SK-N-SH (cell line): ENCODE measurements at places on chromosomes 4 and X. TPM values are rescaled to one million over a fixed set of nuclear protein-coding genes. Genes with fewer than 3 reads are reported as not detected.

Gene RBMXL3
- polyA plus RNA-seq: not detected in 2 replicates

DNA sequence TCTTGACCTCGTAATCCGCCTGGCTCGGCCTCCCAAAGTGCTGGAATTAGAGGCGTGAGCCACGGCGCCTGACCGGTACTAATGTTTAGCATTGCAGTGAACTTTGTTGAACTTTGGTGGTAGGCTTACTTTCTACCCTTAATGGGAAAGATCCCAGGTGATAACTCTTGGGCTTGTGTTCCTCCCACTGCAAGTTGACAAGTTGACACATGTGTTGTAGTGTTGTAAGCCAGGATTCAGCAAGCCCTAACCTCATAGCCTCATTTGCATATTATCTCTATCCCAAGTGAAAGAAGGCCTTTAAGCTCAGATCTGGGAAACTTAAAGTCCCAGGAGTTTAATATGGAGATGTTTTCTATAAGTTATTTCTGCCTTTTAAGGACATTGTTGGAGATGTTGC is 80.0 kb upstream of the CLCN4 start:
- H3K36me3 ChIP-seq: no peaks in the 10 kb centered on the region
- H3K27ac ChIP-seq: no peak overlapping the region

Gene BGN
- polyA plus RNA-seq: 15.2 and 28.9 TPM in 2 replicates

GRCh38 chr4:137703195-137703594 is 170.9 kb upstream of the PCDH18 start:
- no peak overlapping the region for H3K27ac ChIP-seq
- no peak for DNase-seq

DNA sequence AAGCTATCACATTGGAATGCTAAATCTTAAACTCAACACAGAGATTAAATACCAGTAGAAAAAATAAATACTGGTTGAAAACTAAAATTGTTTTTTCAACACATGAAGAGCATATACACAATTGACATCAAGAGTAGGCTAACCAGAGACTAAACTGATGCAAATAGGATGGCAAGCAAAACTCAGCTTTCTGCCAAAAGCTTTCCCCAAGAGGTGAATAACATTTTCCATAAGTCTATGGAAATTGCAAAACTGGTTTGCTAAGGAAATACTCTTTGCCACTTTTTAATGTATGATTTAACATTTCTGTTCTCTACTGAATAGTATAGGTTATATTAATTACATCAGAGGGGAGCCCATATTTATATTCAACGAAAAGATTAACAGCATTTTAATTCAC is 23.8 kb downstream of the IQCM start:
- H3K27ac ChIP-seq: no peak overlapping the region
- no peaks in the 10 kb centered on the region for H3K4me1 ChIP-seq
- H3K4me3 ChIP-seq: no peak overlapping the region

- H3K4me1 ChIP-seq: no peaks in the 10 kb centered on the region
- DNase-seq: no peak
- no peak overlapping the region for H3K27ac ChIP-seq
- H3K36me3 ChIP-seq: no peaks in the 10 kb centered on the region
- peaks cover 38% of the 10 kb centered on the region for H3K27me3 ChIP-seq
Measured at GRCh38 chr4:77601614-77602187, 3.9 kb upstream of the CXCL13 start.

Gene MAGEA4
- 0.10 and 0.19 TPM in 2 replicates for polyA plus RNA-seq

Gene CTAG2
- polyA plus RNA-seq: 3.7 and 6.8 TPM in 2 replicates

Gene ANK2
- polyA plus RNA-seq: 0.69 and 1.5 TPM in 2 replicates

Gene SPATA4
- 0.21 and 0.34 TPM in 2 replicates for polyA plus RNA-seq

GRCh38 chrX:40434443-40434842 is 146.3 kb upstream of the ATP6AP2 start:
- H3K27ac ChIP-seq: no peak overlapping the region
- H3K27me3 ChIP-seq: no peaks in the 10 kb centered on the region; the same call in 1 of the 2 replicates
- peaks cover 14% of the 10 kb centered on the region; the same call in 1 of the 2 replicates for H3K4me1 ChIP-seq
- no peak overlapping the region for H3K4me3 ChIP-seq

- H3K4me3 ChIP-seq: no peak overlapping the region
- no peak overlapping the region for H3K27ac ChIP-seq
- no peaks in the 10 kb centered on the region for H3K36me3 ChIP-seq
- no peaks in the 10 kb centered on the region for H3K4me1 ChIP-seq
- no peak for DNase-seq
Measured at GRCh38 chr4:138522366-138522765, 280.2 kb upstream of the SLC7A11 start.

- peaks cover 7% of the 10 kb centered on the region for H3K4me1 ChIP-seq
- DNase-seq: no peak
- no peaks in the 10 kb centered on the region for H3K36me3 ChIP-seq
- H3K27me3 ChIP-seq: no peaks in the 10 kb centered on the region
- H3K27ac ChIP-seq: no peak overlapping the region
- H3K4me3 ChIP-seq: no peak overlapping the region
Measured at GRCh38 chr4:77703666-77704065, 98.0 kb downstream of the CXCL13 start.

GRCh38 chr4:74161666-74162450 is 3.9 kb downstream of the MTHFD2L start:
- H3K4me3 ChIP-seq: no peak overlapping the region
- DNase-seq: no peak
- peaks cover 5% of the 10 kb centered on the region for H3K4me1 ChIP-seq
- no peaks in the 10 kb centered on the region for H3K27me3 ChIP-seq
- no peak overlapping the region for H3K27ac ChIP-seq

DNA sequence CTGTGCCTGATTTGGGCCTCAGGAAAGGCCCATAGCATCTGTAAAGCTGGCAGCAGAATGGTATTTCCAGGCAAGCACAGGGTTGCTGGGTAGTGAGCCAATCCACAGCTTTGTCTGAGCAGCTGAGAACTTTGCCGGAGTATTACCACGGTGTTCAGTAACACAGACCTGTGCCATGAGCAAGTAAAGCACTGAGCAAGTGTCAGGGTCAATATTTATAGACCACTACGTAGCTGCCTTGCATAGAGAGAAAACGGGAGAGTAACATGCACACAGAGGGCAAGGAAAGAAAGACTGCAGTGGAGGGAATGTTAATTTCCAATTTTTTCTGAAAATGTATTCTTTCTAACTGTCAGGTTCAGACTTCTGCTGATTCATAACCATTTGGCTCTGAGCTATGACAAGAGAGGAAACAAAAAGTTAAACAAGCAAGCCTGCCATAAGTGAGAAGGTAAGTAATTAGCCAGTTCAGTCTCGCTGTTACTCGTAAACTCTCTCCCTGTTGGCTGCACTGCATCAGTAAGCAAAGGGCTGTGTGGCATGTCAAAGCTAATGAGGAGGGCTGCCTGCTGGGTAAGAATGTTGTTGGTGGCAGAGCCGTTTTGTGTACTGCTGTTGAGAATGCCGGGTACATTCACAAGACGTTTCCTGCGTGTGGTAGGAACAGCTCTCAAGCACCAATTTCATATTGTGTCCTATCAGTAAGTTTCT is 238.1 kb downstream of the BMPR1B start:
- H3K27ac ChIP-seq: peak overlapping the region; percentile 24; the same call in 1 of the 2 replicates
- DNase-seq: no peak
- H3K27me3 ChIP-seq: no peaks in the 10 kb centered on the region
- no peak overlapping the region for H3K4me3 ChIP-seq

- DNase-seq: no peak
- peak overlapping the region; percentile 40 for H3K27ac ChIP-seq
- H3K4me3 ChIP-seq: no peak overlapping the region
- no peaks in the 10 kb centered on the region for H3K27me3 ChIP-seq
Measured at GRCh38 chrX:31590581-31591114, 518.8 kb upstream of the FTHL17 start.

Gene KIT
- 0.79 and 1.2 TPM in 2 replicates for polyA plus RNA-seq

- H3K27me3 ChIP-seq: no peaks in the 10 kb centered on the region
- no peaks in the 10 kb centered on the region for H3K36me3 ChIP-seq
- no peak overlapping the region for H3K27ac ChIP-seq
- H3K4me1 ChIP-seq: no peaks in the 10 kb centered on the region
- no peak for DNase-seq
- no peak overlapping the region for H3K4me3 ChIP-seq
Measured at GRCh38 chr4:111464251-111465045, 680.8 kb upstream of the FAM241A start.

DNA sequence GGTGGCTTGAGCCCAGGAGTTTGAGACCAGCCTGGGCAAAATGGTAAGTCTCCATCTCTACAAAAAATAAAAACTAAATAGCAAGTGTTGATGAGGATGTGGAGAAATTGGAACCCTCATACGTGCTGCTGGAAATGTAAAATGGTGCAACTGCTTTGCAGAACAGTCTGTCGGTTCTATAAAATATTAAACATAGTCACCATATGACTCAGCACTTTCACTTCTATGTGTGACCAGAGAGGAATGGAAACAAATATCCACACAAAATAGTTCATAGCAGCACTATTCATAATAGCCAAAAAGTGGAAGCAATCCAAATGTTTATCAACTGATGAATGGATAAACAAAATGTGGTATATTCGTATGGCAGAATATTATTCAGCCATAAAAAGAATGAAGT is 60.8 kb upstream of the FMR1 start:
- no peaks in the 10 kb centered on the region for H3K27me3 ChIP-seq
- DNase-seq: no peak
- no peak overlapping the region for H3K4me3 ChIP-seq
- no peak overlapping the region for H3K27ac ChIP-seq

DNA sequence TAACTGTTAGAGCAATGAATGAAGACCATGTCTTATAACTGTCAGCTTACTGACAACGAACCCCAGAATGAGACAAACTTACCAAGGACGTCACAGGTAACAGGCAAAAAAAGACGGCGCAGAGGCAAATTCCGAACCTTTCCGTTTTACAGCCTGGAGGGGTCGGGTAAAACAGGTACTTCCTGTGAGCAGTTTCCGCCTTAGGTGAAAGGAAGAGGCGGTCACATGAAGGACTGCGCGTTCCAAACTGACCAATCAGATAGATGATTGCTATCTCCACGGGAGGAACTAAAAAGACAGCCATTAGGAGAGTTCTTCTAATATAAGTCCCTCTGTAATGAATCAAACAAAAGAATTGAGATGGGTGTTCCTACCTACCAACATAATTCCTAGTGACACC is at the start of gene COX7B2:
Gene COX7B2 (minus strand): TSS at position 168 of the 400 bp plus-strand sequence. CDS start 174,053 bp downstream, outside the sequence.
- no peak for DNase-seq
- no peak within 1 kb of the TSS for H3K27ac ChIP-seq
- H3K36me3 ChIP-seq: no peaks in the 10 kb centered on the region
- H3K27me3 ChIP-seq: no peaks in the 10 kb centered on the region
- H3K4me1 ChIP-seq: no peaks in the 10 kb centered on the region

Gene IBSP
- polyA plus RNA-seq: not detected in 2 replicates

DNA sequence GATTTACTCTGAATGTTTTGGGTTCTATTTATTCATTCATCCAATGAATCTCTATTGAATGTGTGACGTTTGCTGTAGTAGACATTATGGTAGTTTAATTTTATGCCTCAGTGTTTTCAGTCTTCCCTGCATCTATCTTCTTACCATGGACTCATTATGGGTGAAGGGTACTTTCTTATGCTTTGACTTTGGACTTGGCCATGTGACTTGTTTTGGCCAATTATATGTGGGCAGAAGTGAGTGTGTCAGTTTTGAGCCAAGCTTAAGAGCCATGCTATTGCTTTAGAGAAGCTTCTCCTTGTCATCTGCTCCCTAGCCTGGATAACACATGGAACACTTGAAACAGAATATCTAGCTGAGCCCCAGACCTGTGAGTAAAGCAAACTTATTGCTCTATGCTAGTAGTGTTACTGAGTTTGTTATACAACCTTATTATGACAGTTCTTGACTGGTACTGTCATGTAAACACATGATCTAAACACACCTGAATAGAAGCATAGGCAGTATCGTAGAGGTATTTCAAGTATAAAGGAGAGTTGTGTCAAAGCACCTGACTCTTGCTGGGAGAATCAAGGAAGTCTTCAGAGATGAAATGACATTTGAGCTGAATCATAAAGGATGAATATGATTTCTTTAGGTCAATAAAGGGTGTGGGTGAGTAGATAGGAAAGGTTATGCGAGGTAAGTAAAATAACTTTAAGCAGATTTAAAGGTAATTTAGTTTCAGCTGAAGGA is 128.4 kb downstream of the NAA11 start:
- DNase-seq: no peak
- H3K4me1 ChIP-seq: no peaks in the 10 kb centered on the region; the same call in 1 of the 2 replicates
- no peak overlapping the region for H3K4me3 ChIP-seq
- no peaks in the 10 kb centered on the region for H3K36me3 ChIP-seq

- no peak for DNase-seq
- H3K4me1 ChIP-seq: peaks cover 15% of the 10 kb centered on the region
- H3K36me3 ChIP-seq: no peaks in the 10 kb centered on the region
- H3K27me3 ChIP-seq: no peaks in the 10 kb centered on the region
- no peak overlapping the region for H3K4me3 ChIP-seq
- no peak overlapping the region for H3K27ac ChIP-seq
Measured at GRCh38 chr4:78688366-78688765, 87.8 kb upstream of the BMP2K start.

Gene C1QTNF7
- polyA plus RNA-seq: not detected in 2 replicates

Gene UGT2B11
- polyA plus RNA-seq: not detected in 2 replicates

Gene NHSL2
- 0.61 and 1.7 TPM in 2 replicates for polyA plus RNA-seq

Gene PHOX2B
- 0.95 and 2.2 TPM in 2 replicates for polyA plus RNA-seq

- H3K4me3 ChIP-seq: no peak overlapping the region
- H3K27ac ChIP-seq: no peak overlapping the region
- DNase-seq: no peak
- H3K27me3 ChIP-seq: peaks cover 12% of the 10 kb centered on the region; the same call in 1 of the 2 replicates
- no peaks in the 10 kb centered on the region for H3K36me3 ChIP-seq
- no peaks in the 10 kb centered on the region for H3K4me1 ChIP-seq
Measured at GRCh38 chr4:81039351-81039972, 9.0 kb downstream of the BMP3 start.

DNA sequence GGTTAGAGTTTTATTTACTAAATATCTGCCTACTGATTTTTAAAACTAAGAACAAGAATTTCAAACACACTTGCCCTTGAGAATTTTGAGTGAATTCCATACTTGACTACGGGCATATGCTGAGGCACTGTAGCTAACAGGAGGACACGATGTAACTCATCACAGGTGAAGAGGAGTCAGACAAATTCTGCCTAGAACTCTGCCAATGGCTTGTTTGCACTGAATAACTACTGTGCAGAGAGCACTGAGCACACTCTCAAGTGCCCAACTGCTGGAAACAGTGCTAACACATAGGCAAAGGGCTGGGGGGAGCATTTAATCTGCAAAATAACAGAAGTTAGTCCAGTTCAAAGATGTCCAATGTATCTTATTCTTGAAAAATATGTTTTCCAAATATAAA is 104.4 kb downstream of the WDFY3 start:
- H3K4me3 ChIP-seq: no peak overlapping the region
- no peak overlapping the region for H3K27ac ChIP-seq
- no peaks in the 10 kb centered on the region for H3K27me3 ChIP-seq
